Activated T-cell treated with anti-CD3 and anti-CD28 coated beads, Interleukin-2, amount 50 U/mL, for 72 hours (primary cell): ENCODE measurements at places on chromosomes 1 and 21.

- no peak for DNase-seq
Observed at GRCh38 chr1:172375211-172375631, 45.3 kb upstream of the C1orf105 start.

DNA sequence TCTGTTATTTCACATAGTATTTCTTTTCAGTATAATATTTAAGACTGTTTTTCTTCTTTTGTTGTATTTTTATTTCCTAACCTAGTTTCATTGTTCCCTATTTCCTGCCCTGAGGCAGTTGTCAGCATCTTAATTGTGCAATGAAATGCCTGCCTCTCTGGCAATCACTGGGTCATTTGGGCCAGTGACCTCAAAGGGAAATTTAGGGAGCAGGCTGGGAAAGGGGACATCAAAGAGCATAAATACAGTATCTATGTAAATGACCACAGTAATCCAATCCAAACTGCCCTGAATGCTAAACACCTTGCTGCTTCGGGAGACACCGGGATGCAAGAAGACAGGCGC lies 147.8 kb downstream of the TLR5 start:
- no peak for DNase-seq

- DNase-seq: no peak
Observed at GRCh38 chr1:198830412-198830811, 191.6 kb downstream of the PTPRC start.

GRCh38 chr1:171841931-171842761 lies 848 bp downstream of the DNM3 start:
- DNase-seq: peak; percentile 11

DNA sequence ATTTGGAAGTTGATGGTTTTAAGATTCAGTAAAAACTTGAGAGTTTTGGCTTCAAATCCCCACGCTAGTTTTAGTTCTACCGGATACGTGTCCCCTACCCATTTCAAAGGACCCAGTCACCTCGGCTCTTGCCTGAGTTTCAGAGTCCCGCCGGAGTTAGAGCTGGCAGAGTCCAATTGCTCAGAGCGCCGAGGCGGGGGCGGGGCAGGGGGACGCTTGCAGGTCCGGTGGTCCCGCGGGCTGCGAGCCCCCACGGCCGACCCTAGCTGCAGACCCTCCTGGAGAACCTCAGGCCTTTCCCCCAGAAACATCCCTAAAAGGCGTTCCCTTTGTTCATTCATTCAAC lies 765 bp upstream of the VPS45 start:
- DNase-seq: peak; percentile 59

DNA sequence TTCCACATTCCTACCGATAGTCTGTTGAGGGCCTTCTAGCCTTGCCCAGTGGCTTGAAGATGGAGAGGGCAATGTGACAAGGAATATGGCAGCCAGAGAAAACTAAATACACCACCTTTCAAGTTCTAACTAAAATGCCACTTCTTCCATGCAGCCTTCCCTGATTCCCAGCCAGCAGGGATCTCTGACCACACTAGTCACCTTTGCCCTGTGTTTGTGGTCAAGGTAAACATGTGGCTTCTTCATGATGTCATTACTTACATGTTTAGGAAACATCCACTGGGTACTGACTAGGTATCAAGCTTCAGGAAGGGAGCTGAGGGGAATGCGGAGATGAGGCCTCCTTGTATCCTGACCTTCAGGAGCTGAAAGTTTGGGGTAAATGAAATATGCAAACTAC lies 21.6 kb downstream of the IFNLR1 start:
- no peak for DNase-seq

DNA sequence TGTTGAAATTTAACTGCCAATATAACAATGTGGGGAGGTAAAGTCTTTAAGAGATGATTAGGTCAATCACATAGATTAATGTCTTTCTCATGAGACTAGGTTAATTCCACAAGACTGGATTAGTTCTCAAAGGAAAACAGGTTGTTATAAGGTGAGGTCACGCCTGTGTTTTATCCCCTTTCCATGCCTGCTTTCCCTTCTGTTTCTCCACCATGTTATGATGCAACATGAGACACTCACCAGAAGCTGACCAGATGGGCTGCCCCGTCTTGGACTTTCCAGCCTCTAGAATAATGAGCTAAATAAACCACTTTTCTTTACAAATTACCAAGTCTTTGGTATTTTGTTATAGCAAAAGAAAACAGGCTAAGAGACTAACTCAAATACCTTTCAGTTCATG lies 70.8 kb downstream of the DDAH1 start:
- no peak for DNase-seq

- no peak for DNase-seq
Observed at GRCh38 chr1:88983791-88984559, 8.5 kb downstream of the KYAT3 start.

DNA sequence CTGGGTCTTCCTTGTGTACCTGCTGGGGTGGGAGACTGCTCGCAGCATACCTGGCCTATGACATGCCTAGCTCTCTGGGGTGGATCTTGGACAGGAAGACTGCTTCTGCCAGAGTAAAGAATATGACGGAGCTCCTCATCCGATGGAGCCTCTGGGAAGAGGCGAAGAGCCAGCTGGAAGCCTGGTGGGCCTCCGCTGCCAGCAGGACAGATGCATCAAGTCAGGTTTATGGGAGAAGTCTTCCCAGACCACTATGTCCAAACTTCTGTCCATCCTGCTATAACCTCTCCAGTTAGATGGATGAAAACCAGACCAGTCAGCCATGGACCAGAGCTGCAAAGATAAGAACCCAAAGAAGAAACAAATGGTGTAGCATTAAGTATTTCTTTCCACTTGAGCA lies 27.7 kb upstream of the NGF start:
- no peak for DNase-seq

GRCh38 chr1:246724731-246725095 lies 504 bp downstream of the SCCPDH start:
- DNase-seq: peak; percentile 18

DNA sequence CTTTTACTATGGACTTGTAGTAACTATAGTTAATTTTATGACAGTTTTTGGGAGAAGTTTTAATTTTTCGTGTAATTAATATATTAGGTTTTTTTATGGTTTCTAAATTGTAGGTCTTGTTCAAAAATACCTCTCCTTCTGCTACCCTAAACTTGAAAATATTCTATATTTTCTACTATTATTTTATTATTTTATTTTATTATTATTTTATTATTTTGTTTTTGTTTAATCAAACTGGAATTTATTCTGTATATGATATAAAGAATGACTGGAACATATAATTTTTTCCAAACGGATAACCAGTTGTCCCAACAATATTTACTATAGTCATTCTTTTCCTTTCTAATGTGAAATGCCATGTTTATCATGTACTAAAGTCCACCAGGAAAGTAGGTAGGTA lies 17.1 kb upstream of the AGO4 start:
- no peak for DNase-seq

GRCh38 chr1:31586376-31587327 lies 10.3 kb downstream of the TINAGL1 start:
- DNase-seq: no peak

- DNase-seq: no peak
Observed at GRCh38 chr1:239931341-239931740, 160.3 kb upstream of the FMN2 start.

DNA sequence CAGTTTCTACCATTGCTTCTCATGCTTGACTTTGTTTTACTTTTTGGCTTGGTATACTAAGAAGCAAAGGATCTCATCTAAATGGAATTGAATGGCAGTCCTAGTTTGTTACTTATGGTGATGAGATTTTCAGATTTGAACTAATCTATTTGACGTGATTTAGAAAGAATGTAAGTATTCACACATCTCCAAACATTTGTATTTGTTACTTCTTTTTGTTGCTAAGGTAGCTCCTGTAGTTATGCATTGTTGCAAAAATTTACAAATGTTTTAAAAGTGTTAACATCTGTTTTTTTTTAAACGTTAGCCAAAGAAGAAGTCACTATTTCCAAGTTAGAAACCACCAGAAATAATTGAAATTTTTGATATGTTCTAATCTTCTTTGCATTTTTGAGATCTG lies 222.5 kb downstream of the RPS6KC1 start:
- DNase-seq: no peak

- DNase-seq: no peak
Observed at GRCh38 chr1:36918604-36919003, 115.7 kb downstream of the GRIK3 start.

DNA sequence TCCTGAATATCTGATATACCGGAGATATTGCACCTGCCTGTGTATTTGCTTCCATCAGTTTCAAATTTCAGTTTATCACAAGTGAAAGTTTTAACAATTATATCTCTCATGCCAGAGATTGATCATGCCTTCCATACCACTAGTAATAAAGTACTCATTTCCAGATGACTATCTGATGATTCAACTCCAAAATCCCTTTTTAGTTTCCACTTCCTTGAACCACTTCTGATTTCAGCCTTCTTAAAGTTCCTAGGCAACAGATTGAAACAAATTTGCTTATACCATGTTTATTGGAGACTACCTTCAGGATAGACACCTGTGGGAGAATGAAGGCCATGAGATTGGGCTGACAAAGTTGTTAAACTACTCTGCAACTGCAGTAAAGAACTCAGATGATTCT lies 21.5 kb upstream of the COL11A1 start:
- DNase-seq: no peak

- DNase-seq: no peak
Observed at GRCh38 chr1:21232044-21232443, 55.3 kb upstream of the EIF4G3 start.

GRCh38 chr1:232688398-232688797 lies 58.5 kb upstream of the SIPA1L2 start:
- no peak for DNase-seq

GRCh38 chr21:25103500-25104207 lies 503.6 kb downstream of the MRPL39 start:
- no peak for DNase-seq

GRCh38 chr1:216892581-216893160 lies 169.4 kb upstream of the ESRRG start:
- no peak for DNase-seq

DNA sequence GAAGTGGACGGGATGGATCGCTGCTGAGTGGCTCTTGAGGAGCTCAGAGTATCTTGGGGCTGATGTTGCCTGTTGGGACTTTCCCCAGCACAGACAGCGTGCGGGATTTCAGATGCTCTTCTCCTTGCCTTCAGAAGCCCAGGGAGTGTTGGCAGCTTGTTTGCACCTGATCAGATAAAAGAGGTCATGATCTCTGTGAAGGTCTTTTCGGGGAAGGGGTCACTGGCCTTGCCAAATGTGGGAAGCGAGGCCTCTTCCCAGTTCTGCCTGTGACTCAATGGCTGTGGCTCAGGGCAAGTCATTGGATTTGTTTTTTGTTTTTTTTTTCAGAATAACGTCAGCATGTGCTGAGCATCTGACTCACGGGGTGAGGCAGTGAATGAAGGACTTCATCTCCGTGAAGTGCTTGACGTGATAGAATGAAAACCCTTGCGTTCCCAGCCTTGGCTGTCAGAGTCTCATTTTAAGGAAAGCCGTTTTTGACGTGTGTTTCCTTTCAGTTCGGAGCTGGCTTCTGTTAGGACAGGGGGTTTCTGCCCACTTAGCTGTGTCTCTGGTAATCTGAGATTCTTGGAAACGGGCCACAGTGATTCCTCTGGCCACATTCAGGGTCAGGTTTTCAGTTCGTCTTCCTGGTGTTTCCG lies 46.7 kb downstream of the GALNT2 start:
- no peak for DNase-seq

- no peak for DNase-seq
Observed at GRCh38 chr1:170176772-170177171, 31.0 kb downstream of the NTMT2 start.

GRCh38 chr1:231691618-231692259 lies 65.1 kb downstream of the DISC1 start:
- DNase-seq: no peak

- no peak for DNase-seq
Observed at GRCh38 chr1:58809325-58810010, 25.6 kb upstream of the JUN start.

- DNase-seq: no peak
Observed at GRCh38 chr1:79599257-79599656, 592.7 kb upstream of the ADGRL4 start.

GRCh38 chr1:87174724-87175245 lies 153.9 kb upstream of the LMO4 start:
- DNase-seq: no peak

DNA sequence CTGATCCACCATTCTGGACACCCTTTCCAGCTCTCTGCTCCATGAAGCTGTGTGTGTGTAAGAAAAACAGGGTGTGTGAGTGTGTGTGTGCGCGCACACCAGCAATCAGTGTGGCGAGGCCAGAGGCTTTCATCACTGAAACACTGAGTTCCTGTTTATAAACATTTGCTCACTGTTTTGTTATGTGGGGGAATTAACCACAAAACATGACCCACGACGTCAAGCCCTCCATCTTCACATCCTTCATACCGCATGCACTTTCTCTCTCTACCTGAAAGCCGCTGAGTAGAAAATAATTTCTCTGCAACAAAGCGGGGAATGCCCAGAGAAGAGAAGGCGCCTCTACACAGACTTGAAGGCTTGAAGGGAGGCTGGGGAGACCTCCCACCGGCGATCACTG lies 148.9 kb upstream of the IRF2BP2 start:
- DNase-seq: peak; percentile 53

DNA sequence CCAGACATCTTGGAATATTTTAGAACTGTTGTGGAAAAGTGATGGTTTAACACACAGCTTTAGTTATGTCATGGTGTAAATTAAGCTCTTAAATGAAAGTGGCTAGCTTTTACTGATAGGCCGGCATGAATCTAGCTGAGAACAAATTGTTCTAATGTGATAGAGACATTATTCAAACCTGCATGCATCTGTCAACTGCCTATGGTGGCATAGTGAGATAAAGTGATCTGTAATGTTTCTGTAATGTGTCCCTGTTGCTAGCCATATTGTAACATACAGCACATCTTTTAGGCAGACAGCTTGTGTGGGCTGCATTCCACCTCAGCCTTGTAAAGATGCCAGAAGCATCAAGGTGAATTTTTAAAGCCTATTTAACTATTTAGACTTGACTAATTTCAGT lies 16.0 kb downstream of the LRIG2 start:
- no peak for DNase-seq

DNA sequence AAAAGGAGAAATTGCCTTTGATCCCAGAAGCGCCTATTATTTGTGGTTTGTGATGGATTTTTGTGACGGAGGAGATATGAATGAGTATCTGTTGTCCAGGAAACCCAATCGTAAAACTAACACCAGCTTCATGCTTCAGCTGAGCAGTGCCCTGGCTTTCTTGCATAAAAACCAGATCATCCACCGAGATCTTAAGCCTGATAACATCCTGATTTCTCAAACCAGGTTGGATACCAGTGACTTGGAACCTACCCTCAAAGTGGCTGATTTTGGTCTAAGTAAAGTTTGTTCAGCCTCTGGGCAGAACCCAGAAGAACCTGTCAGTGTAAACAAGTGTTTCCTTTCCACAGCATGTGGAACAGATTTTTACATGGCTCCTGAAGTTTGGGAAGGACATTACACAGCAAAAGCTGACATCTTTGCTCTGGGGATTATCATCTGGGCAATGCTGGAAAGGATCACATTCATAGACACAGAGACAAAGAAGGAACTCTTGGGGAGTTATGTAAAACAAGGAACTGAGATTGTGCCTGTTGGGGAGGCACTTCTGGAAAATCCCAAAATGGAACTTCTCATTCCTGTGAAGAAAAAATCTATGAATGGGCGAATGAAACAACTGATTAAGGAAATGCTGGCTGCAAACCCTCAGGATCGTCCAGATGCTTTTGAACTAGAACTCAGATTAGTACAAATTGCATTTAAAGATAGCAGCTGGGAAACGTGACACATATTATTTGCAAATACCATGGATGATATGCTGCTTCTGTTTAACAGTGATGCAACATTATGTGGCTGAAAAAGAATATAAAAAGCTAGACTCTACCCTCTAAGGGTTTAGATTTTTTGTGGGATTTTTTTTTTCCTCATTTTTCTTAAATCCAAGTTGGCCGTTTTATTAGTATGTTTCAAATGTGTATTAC lies 10.5 kb downstream of the PDIK1L start:
- DNase-seq: no peak
